ENCODE measurements at places on chromosomes 7 and 10.
A peak's percentile ranks its signal among the peaks of the same experiment; 100 is the strongest.

GRCh38 chr10:96988426-96988825 is 156.3 kb downstream of the LCOR start:
- DNase-seq = no peak

DNA sequence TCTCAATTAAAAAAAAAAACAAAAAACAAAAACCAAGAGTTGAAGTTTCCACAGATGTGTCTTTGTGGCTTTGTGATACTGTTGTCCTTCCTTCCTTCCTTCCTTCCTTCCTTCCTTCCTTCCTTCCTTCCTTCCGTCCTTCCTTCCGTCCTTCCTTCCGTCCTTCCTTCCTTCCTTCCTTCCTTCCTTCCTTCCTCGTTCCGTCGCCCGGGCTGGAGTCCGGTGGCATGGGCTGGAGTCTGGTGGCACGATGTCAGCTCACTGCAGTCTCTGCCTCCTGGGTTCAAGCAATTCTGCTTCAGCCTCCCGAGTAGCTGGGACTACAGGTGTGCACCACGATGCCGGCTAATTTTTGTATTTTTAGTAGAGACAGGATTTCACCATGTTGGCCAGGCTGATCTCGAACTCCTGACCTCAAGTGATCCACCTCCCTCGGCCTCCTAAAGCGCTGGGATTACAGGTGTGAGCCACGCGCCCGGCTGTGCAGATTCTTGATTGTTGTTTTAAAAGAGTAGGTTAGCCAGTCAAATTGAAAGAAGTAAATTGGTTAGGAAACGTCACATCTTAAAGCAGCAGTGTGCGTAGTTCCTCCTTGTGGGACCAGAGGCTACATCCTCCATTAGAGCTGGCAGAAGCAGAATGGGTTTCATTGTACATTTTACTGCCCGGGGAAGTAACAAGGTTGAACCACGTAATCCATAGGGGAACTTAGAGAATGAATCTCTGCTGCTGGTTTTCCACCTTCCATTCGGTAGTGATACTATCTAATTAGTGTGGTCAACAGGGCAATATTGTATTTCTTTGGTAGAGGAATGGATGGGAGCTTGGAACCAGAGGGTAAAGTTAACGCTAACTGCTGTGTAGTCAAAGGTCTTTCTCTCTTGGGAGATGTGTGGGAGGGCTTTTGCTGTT is 20.6 kb downstream of the DNAJB6 start:
- no peak for DNase-seq

DNA sequence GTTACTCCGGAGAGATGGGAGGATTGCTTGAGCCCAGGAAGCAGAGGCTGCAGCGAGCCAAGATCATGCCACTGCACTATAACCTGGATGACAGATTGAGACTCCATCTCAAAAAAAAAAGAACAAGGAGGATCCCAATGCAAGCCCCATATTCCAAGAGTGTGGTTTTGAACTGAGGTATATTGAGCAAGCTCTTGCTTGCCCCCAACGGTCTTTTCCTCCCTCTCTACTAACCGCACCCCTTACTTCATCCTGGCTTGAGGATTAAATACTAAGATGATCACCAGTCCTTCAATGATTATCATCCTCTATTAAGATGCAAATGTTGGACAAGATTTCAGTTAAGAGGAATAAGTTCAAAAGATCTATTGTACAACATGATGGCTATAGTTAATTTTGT is 12.5 kb upstream of the SRGN start:
- no peak for DNase-seq

GRCh38 chr7:138195151-138195571 is 118.9 kb downstream of the AKR1D1 start:
- DNase-seq = no peak

DNA sequence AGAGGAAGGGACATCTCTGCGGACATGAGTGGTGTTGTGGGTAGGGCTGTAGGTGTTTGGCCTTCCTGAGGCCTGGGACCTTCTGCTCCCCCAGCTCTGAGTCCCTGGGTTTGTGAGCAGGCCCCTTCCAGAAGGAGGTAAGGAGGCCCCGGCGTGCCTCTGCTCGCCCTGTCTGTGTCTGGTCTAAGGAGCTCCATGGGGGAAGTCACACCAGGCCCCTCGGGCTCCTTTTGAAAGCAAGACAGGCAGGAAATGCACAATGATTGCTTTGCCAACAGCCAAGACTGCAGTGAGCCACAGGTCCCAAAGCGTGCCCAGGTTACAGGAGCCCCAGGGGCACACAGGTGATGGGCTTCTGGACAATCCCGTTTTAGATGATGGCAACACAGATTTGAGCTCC is 89.5 kb downstream of the FAM53B start:
- no peak for DNase-seq

DNA sequence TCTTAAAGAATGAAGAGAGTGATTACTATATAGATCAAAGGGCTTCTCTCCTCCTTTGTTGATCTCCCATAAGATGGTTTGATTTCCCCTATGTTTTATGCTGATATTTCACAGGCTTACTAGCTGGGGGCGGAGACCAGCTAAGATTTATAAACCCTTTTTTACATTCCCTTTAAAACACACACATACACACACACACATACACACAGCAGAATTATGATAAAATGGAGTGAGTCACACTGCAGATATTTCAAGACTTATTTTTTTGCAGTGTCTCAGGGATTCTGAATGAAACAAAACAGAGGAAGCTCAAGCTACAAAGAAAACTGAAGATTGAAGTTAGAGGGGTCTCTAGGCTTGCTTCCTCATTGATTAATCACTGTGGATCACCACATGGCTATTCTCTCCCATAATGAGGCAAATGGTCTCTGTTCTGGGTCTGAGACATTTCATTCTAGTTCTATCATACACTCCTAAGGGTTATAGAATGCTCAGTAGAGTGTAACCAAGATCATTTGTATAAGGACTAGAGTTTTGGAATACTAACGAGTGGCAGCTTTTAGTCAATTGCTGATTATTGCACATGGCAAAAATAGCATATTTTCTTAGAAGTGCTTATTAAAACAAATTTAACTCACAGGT is 18.6 kb downstream of the INA start:
- DNase-seq = no peak

DNA sequence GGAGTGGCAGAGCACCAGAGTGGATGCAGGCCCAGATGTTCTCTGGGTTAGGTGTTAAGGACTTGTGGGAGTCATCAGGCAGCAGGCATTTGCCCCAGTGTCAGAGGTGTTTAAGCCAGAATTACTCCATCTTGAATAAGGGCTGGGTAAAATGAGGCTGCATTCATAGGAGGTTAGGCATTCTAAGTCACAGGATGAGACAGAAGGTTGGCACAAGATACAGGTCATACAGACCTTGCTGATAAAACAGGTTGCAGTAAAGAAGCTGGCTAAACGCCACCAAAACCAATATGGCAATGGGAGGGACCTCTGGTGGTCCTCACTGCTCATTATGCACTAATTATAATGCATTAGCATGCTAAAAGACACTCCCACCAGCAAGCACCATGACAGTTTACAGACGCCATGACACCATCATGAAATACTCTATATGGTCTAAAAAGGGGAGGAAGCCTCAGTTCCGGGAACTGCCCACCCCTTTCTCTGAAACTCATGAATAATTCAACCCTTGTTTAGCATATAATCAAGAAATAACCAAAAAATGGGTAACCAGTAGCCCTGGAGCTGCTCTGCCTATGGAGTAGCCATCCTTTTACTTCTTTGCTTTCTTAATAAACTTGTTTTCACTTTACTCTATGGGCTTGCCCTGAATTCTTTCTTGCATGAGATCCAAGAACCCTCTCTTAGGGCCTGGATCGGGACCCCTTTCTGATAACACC is 882 bp upstream of the LRRC61 start:
- no peak for DNase-seq

- no peak for DNase-seq
Measured at GRCh38 chr7:87810130-87810529, 66.0 kb downstream of the SLC25A40 start.

DNA sequence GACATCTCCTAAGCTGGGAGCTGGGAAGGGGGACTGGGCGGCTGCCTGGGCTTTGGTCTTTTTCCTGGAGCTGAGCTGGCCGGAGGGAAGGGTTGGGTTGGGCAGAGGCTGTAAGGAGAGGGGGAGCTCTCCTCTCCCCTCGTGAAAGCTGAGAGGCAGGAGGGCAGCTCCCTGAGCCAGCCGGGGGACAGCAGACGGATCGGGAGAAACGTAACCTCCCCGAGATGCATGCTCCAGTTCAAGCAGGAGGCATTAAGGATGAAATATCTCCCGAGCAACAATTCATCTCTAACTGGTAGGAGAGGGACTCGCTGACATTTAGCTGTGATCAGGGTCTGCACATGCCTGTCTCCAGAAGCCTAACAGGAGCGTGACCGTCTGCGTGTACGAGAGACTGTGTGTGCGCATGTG is 19.9 kb upstream of the LBX1 start:
- DNase-seq = no peak

GRCh38 chr7:42574685-42575084 is 337.2 kb downstream of the C7orf25 start:
- DNase-seq = no peak

GRCh38 chr7:157734676-157735640 is 398.2 kb downstream of the DNAJB6 start:
- DNase-seq = no peak

DNA sequence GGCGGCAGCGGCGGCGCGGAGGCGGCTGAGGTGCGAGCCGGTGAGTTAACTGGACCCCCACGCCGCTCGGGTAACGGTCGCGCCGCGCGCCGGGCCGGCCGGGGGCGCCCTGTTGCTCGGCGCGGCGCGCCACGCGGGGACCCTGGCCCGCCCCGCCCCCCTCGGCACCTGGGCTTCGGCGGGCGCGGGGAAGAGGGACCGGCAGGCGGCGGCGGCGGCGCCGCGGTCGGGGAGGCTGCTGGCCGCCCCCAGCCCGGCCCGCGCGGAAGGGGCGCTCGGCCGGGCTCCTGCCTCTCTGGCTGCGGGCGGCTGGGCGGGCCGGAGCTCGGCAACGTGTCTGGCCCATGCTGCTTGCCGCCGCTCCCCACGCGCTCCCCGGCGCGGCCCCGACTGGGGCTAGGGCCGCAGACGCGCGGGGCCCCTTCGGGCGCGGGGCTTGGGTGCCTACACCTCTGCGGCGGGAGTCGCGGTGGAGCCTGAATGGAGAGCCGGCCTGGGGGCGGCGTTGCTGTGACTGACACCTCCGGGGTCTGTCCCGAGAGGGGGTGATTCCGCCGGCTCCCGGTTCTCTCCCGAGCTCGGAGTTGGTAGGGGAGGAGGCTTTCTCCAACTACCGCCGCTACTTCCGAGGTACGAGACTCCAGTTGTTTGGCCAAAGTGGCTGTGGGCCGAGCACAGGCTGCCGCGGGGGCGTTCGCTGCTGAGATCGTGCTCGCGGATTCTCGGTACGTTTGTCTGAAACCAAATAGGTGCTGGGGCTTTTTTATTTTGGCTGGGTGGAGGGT is 494 bp downstream of the PALS2 start:
- peak; percentile 33 for DNase-seq

GRCh38 chr10:78575400-78575799 is 493.4 kb upstream of the ZMIZ1 start:
- DNase-seq = no peak

- no peak for DNase-seq
Measured at GRCh38 chr7:156540619-156541165, 99.9 kb upstream of the RNF32 start.

DNA sequence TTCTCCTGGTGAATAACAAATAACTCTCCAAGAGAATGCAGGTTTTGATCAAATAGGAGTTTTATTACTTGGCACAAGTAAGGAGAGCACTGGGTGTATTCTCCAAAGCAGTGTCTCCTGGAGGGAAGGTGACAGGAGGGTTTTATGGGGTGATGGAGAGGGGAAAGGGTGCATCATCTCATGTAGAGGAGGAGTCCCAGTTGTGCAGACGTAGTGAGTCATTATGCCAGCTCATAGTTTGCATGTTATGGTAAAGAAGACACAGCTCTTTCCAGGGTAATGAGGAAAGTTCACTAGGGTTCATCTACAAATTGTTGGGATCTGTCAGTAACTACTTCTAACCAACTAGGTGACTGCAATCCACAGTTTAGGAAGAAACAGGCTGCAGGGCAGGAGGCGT is 347.9 kb upstream of the MEOX2 start:
- DNase-seq = no peak
